ENCODE measurements at places on chromosomes 2 and 18.

- no peak for DNase-seq
These were observed 72.6 kb downstream of the ACSL3 start for GRCh38 chr2:222933458-222933857.

- DNase-seq, result no peak
These were observed 502.2 kb upstream of the SETBP1 start for GRCh38 chr18:44178476-44178875.

DNA sequence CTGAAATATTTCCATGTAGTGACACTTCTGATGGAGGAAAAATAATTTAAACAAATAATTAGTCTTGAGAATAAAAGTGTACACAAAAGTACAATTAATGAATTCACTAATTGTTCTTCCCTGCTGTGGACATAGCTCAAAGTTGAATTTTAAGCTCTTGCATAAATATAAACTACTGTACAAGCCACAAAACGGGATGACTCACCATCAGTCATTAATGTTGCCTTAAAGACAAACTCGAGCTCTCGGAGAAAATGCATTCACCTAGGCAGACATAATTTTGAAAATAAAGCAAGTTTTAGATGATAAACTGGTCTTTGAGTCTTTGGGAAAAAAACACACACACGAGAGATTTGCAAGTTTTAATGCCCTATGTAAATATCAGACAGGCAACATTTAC lies 436.4 kb downstream of the ZNF521 start:
- DNase-seq, result no peak

DNA sequence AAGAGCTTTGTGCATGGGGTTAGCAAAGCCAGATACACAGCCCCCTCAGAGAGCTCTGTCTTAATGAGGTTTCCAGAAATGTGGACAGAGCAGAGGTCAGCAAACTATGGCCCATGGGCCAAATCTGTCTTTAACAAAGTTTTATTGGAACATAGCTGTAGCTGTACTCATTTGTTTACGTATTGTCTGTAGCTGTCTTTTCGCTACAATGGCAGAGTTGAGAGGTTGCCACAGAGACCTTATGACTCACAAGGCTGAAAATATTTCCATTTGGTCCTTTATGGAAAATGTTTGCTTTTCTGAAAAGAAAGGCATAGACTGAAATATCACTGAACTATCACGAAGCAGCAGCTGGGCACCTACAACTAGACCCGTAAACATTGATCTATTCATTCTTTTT lies 841.8 kb downstream of the SLC4A3 start:
- no peak for DNase-seq

DNA sequence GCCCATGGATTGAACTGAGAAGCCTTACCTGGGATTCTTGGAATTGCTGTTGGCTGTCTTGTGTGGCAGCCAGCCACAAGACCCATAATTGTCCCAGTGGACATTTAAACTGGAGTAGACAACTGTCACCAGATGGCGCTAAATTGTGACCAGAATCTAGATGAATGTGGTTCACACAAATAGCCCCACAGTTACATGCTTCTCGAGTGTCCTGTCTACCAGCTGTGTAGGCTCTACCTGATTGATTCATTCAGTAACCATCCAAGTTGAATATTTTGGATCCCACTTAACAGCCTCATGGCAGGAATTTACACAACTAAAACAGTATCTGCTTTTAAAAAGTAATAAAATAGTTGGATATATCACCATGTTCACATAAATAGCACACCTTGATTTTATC lies 73.2 kb downstream of the MAP4K4 start:
- DNase-seq, result no peak

DNA sequence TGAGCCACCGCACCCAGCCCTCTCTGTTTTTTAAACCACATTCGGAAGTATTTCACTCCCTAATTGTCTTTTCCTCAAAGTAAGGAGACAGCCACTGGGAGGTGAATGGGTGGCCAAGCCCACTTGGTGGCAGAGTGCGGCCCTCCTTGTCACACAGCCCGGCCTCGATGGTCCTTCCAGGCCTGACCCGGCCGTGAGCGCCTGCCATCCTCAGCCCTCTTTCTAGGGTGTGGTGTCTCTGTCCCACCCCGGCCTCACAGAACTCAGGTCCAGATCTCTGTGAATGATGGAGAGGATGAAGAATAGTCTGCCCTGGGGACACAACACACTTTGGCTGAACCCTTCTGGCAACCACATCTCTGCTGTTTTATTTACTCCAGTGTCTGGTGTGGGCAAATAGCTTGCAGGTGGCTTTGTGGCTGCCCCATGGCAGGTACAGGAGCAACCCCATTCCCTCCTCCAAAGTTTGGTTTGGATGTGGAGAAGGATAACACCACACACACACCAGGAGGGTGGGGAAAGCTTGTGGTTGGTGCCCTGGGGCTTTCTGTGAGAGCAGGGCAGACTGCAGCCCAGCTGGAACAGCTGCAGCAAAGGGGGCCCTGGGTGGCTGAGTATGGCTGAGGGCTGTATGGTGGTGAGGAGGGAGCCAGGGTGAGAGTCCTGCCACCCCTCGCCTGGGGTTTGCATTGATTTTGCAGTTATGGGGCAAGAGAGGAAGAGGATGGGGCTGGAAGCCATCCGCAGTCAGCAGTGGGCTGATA lies 88.6 kb downstream of the FAM168B start:
- no peak for DNase-seq

DNA sequence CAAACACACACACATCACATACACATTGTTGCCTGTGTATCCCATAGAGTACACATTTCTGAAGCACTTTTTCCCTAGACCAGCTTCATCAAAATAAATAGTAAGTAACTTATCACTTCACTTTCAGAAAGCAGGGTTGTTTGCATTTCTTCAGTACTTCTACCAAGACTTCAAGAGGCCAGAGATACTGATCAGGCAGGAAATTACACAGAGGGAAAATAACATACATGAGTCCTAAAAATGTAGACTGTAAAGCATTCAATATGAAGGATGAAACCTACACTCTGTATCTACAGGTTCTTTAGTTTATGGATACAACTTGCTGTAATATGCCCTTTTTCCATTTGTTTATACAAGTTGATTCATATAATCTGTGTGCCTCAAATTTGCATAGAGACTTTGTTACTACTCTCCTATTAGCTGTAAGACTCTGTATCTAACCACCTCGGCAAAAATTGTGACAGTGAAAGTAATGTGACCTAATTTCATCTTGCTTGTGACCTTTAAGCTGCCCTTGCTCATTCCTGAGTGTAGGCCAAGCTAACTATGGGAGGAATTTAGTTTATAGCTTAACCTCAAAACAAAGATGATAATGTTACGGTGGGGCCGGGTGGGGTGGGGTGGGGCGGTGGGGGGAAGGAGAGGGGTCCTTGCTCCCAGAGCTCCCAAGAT lies 228.9 kb upstream of the SPOPL start:
- no peak for DNase-seq

GRCh38 chr2:165874445-165875039 lies 79.0 kb downstream of the TTC21B start:
- DNase-seq, result no peak

- no peak for DNase-seq
These were observed 791.3 kb upstream of the CHAC2 start for GRCh38 chr2:52976143-52976949.

- DNase-seq, result no peak
These were observed 393.8 kb upstream of the LYPD1 start for GRCh38 chr2:133063775-133064174.

DNA sequence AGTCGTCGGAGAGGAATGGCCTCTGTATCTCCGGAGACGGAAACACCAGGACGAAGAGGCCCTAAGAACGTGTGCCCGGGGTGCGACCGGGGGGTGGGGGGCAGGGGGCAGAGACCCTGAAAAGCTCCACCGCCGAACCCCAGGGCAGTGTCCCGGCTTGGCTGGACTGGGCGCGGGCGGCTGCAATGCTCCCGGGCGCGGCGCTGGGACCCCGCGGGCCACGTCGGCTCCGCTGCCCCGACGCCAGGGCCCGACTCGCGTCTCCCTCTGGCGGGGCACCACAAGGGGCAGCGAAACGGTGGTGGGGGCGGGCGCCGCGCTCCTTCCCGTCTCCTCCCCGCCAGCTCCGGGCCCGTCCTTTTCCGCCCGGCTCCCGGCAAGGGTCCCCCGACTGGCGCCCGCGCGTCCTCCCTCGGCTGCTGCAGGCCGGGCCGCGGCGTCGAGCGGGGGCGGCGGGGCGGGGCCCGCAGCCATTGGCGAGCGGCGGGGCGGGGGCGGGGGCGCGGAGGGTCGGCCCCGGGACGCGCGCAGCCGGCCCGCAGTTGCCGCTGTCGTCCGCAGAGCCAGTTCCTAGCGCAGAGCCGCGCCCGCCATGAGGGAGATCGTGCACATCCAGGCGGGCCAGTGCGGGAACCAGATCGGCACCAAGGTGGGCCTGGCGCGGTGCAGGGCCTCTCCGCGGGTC lies at the start of gene TUBB6:
TUBB6 (plus strand) TSS at position 541 of the 685 bp plus-strand sequence; CDS start at position 593, 52 bp downstream.
- no peak for DNase-seq

- DNase-seq, result no peak
These were observed 4.9 kb downstream of the SH3YL1 start for GRCh38 chr2:258933-259332.

DNA sequence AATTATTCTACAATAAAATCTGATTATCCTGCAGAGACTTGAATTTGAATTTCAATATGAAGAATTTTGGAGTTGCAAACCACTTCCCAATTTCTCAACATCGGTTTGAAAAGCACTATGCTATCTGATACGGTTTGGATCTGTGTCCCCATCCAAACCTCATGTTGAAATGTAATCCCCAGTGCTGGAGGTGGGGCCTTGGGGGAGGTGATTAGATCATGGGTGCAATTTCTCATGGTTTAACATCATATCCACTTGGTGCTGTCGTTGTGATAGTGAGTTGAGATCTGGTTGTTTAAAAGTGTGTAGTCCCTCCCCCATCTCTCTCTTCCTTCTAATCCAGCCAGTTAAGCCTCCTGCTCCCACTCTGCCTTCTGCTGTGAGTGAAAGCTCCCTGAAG lies 205.7 kb downstream of the NBAS start:
- no peak for DNase-seq

GRCh38 chr2:51065276-51065675 lies 33.3 kb upstream of the NRXN1 start:
- no peak for DNase-seq

DNA sequence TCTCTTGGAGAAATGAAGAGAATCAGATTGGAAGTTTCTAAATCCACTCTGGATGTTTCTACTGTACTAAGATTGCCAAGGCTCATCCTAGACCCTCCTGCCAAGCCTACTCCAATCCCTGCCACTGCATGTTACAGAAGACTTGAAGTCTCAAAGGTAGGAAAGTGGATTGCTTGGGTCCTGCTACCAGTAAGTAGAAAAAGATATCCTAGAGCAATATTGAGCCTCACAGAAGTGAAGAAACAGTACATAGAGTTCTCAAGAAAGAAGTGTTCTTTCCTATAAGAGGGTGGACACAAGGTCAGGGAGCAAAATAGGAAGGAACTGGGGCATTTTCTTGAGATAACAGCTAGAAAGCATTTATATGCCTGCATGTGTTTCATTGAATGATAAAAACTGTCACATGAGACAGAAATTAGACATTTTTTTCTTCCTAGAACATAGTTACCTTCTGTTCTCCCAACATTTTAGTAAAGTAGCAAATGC lies 232.9 kb downstream of the RBM43 start:
- DNase-seq, result no peak

GRCh38 chr2:21591926-21592325 lies 468.2 kb downstream of the TDRD15 start:
- DNase-seq, result no peak

DNA sequence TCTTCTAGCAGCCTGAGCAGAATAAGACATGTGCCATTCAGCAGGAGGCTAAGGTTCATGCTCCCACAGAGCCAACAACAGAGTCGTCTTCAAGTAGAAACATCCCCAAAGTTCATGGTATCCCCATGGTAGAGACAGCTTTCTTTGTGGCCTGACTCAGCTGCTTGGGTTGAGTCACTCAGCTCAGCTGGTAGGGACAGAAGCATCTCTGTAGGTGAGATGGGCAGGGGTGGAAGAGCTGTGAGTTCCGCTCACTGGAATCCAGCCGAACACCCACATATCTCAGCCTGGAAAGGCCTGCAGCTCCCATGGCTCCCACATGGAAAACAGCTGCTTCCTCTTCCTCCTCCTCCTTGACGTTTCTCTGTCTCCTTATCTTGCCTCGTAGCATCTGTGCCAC lies 792.7 kb downstream of the RNF144A start:
- no peak for DNase-seq

DNA sequence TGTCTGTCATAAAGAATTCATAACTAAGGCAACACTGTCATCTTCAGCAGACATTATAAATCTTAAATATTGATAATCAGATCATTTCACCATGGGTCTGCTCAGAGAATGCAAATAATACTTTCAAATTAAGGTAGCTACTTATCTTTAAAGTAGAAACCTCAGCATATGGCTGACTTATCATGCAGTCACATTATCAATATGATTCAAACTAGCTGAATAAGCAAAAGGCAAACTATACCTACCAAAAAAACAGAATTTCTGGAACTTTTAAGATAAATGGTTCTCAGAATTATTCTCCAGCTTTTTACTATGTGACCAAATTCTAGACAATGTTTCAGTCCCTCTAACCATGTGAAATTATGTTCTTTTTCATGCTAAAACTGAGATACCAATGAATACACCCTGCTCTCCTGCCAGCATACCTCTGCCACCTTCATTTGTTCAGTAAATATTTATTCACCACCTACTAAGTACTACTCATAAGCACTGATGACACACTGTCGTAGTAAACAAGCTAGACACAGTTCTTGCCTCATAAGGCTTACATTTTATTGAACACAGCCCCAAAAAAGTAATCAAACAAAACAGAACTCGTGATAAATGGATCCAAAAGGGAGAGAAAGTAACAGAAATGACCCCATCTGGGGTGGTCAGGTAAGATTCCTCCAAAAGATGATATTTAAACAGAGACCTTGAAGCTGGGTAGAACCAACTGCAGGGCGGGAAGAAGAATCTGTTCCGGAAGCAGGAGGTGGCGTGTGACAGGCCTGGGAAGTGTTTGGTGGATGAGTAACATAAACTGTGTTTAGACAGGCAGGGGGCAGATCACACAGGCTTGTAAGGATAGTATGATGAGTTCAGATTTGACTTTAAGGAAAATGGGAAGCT lies 17.7 kb downstream of the SPIRE1 start:
- no peak for DNase-seq

DNA sequence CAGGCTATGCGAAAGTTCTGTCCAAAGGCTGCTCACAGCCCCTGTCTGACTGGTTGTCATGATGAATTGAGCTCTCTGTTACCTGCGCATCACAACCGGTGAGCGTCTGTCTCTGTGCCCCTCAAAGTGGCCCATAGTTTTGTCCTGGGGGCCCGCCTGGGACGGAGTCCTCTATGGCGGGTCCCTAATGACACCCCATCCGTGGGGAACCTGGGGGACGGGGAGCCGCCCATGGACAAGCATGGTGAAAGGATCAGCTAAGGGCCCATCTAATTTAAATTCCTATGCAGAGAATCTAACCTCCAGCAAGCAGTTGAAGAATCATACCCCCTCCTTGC lies 473 bp downstream of the ELMOD3 start:
- no peak for DNase-seq

DNA sequence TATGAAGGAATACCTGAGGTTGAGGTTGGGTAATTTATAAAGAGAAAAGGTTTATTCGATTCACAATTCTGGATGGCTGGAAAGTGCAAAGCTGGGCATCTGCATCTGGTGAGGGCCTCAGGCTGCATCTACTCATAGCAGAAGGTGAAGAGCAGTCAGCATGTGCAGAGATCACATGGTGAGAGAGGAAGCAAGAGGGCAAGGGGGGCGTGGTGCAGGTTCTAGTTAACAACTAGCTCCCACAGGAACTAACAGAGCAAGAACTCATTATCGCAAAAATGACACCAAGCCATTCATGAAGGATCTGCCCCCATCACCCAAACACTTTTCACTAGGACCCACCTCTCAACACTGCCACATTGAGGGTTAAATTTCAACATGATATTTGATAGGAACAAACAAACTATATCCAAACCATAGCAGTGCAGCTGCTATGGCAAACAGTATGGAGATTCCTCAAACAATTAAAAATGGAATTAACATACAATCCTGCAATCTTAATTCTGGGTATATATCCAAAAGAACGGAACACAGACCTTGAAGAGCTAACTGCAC lies 72.8 kb upstream of the LDLRAD4 start:
- no peak for DNase-seq

Data from stimulated activated CD4-positive, alpha-beta T cell treated with anti-CD3 and anti-CD28 coated beads, Interleukin-1b, Interleukin-23, amount 100 ng/mL, for 1 hour (primary cell).